ENCODE measurements at places on chromosomes 7 and 10. TPM values are rescaled to one million over a fixed set of nuclear protein-coding genes. Genes with fewer than 3 reads are reported as not detected.

GRCh38 chr10:131818510-131819234 lies 82.1 kb upstream of the PPP2R2D start:
- no peak for DNase-seq
- H3K4me1 ChIP-seq: no peaks in the 10 kb centered on the region
- H3K27me3 ChIP-seq: no peaks in the 10 kb centered on the region
- no peak overlapping the region for H3K4me3 ChIP-seq
- H3K27ac ChIP-seq: no peak overlapping the region

The EN2 gene
- 0.09 TPM for polyA plus RNA-seq

The ELN gene
- polyA plus RNA-seq: not detected

GRCh38 chr7:73739387-73739767 lies 775 bp upstream of the ABHD11 start:
- no peaks in the 10 kb centered on the region for H3K27me3 ChIP-seq
- peak overlapping the region; percentile 83 for H3K4me3 ChIP-seq
- H3K27ac ChIP-seq: peak overlapping the region; percentile 78

GRCh38 chr10:78433766-78434535 lies 400.3 kb downstream of the RPS24 start:
- no peak for DNase-seq
- no peaks in the 10 kb centered on the region for H3K36me3 ChIP-seq
- no peak overlapping the region for H3K27ac ChIP-seq

GRCh38 chr10:85612833-85613232 lies 753.8 kb downstream of the GRID1 start:
- no peaks in the 10 kb centered on the region for H3K27me3 ChIP-seq
- no peak for DNase-seq
- H3K27ac ChIP-seq: no peak overlapping the region
- H3K36me3 ChIP-seq: no peaks in the 10 kb centered on the region

GRCh38 chr7:76047305-76047810 lies 442 bp downstream of the STYXL1 start:
- H3K36me3 ChIP-seq: peaks cover 18% of the 10 kb centered on the region
- H3K27me3 ChIP-seq: no peaks in the 10 kb centered on the region
- peak overlapping the region; percentile 94 for H3K27ac ChIP-seq

The SLK gene
- 36.7 TPM for polyA plus RNA-seq

The PTPRN2 gene
- not detected for polyA plus RNA-seq

The RBP4 gene
- not detected for polyA plus RNA-seq

GRCh38 chr7:4110438-4110837 lies 571.7 kb upstream of the FOXK1 start:
- H3K27ac ChIP-seq: no peak overlapping the region
- no peaks in the 10 kb centered on the region for H3K27me3 ChIP-seq
- H3K36me3 ChIP-seq: no peaks in the 10 kb centered on the region
- no peak overlapping the region for H3K4me3 ChIP-seq
- DNase-seq: no peak

The LANCL2 gene
- polyA plus RNA-seq: 15.5 TPM

- no peak for DNase-seq
- no peaks in the 10 kb centered on the region for H3K4me1 ChIP-seq
- H3K4me3 ChIP-seq: no peak overlapping the region
- H3K27ac ChIP-seq: no peak overlapping the region
- H3K36me3 ChIP-seq: no peaks in the 10 kb centered on the region
- H3K27me3 ChIP-seq: no peaks in the 10 kb centered on the region
Measured at GRCh38 chr7:63039882-63040281, 958.8 kb upstream of the ZNF722 start.

DNA sequence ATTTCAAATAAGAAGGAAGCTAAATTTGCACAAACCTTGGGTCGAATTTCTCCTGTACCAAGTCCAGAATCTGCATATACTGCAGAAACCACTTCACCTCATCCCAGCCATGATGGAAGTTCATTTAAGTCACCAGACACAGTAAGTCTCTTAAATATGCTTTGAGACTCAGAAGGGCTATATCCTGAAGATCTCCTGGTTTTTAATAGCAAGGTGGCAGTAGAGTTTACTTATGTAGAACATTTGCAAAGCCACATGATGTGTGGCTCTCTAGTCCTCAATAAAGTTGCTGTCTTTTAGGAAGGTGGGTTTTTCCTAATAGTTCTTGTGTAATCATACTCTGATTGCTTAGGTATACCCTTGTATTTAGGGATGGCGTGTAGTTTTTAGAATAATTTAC lies 8.7 kb downstream of the DBF4 start:
- H3K27ac ChIP-seq: no peak overlapping the region
- DNase-seq: no peak
- H3K4me1 ChIP-seq: no peaks in the 10 kb centered on the region
- peaks cover 10% of the 10 kb centered on the region for H3K36me3 ChIP-seq

The PDGFA gene
- polyA plus RNA-seq: 22.6 TPM

GRCh38 chr7:131182446-131183058 lies 145.1 kb upstream of the MKLN1 start:
- no peak overlapping the region for H3K27ac ChIP-seq
- DNase-seq: no peak
- no peaks in the 10 kb centered on the region for H3K36me3 ChIP-seq
- no peak overlapping the region for H3K4me3 ChIP-seq
- peaks cover 10% of the 10 kb centered on the region for H3K4me1 ChIP-seq

DNA sequence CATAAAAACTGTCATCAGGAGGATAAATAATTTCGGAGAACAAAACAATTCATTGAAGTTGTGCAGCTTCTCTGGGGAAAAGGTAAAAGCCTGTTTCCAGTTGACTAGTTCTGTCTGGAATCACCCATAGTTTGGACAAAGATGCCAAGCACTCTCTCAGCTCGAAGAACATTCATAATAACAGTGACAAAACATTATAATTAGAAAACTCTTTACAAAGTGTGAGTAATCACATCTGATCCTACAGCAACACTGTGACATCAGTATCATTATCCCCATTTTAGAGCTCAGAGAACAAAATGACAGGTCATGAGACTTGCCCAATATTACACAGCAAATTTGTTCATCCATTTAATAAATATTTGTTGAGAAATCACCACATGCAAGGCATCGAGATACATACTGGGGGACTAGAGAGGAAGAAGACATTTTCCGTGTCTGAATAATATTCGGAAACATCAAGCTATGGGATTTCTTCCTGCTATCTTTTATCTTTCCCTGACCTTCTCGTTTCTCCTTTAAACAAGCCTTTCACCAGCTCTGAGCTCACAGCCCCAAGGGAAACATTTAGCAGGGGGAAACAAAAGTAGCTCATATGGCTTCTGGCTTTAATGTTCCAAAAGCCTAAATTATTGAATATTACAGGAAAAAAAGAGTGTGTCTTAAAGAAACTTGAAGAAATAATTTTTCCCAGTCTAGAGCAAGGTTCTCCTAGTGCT lies 123.3 kb upstream of the GHITM start:
- no peak overlapping the region for H3K4me3 ChIP-seq
- no peak overlapping the region for H3K27ac ChIP-seq
- no peaks in the 10 kb centered on the region for H3K4me1 ChIP-seq
- H3K36me3 ChIP-seq: no peaks in the 10 kb centered on the region
- no peaks in the 10 kb centered on the region for H3K27me3 ChIP-seq
- no peak for DNase-seq

The PFKP gene
- polyA plus RNA-seq: 134 TPM

The FAM180A gene
- 0.85 TPM for polyA plus RNA-seq

The CALCR gene
- polyA plus RNA-seq: not detected

The MYH16 gene
- 2.2 TPM for polyA plus RNA-seq

DNA sequence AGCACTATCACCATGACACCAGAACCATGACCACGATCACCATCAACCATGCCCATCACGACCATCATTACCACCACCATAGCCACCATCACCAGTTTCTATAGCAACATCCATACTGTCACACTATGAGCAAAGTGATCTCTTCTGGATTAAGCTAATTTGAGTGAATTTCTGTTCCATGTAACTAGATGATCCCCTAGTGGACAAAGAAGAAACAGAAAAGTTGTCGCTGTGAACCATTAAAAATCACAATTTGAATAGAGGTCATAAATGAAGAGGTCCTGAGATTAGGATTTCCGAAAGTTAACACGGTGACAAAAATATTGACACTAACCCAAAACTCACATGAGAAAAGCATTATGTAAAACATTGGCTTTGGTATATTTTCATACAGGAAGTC lies 77.6 kb downstream of the CLRN3 start:
- no peaks in the 10 kb centered on the region for H3K4me1 ChIP-seq
- no peak for DNase-seq
- H3K27me3 ChIP-seq: no peaks in the 10 kb centered on the region
- no peaks in the 10 kb centered on the region for H3K36me3 ChIP-seq
- no peak overlapping the region for H3K27ac ChIP-seq

GRCh38 chr10:85926986-85927385 lies 439.6 kb downstream of the GRID1 start:
- DNase-seq: no peak
- peaks cover 6% of the 10 kb centered on the region for H3K4me1 ChIP-seq
- H3K36me3 ChIP-seq: no peaks in the 10 kb centered on the region
- no peaks in the 10 kb centered on the region for H3K27me3 ChIP-seq

DNA sequence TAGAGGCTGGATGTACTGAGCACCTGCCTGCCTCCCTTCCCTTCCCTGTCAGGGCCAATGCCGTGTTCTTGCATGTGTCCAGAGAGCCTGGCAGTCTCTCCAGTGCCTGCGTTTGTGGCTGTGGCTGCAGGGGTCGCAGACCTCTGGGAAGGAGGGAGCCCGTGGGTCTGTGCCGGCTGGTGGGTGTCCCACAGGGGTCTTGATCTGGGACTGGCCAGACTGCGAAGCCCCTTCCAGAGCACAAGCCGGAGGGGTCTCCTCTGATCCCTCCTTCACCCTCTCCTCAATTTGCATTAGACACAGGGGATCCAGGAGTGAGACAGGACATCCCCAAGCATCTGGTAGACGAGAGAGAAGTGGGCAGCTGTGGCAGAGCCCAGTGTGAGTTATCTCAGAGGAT lies 199.2 kb downstream of the ADARB2 start:
- no peak overlapping the region for H3K4me3 ChIP-seq
- no peaks in the 10 kb centered on the region for H3K4me1 ChIP-seq
- H3K27ac ChIP-seq: no peak overlapping the region
- H3K36me3 ChIP-seq: no peaks in the 10 kb centered on the region

The ALOX5 gene
- not detected for polyA plus RNA-seq

DNA sequence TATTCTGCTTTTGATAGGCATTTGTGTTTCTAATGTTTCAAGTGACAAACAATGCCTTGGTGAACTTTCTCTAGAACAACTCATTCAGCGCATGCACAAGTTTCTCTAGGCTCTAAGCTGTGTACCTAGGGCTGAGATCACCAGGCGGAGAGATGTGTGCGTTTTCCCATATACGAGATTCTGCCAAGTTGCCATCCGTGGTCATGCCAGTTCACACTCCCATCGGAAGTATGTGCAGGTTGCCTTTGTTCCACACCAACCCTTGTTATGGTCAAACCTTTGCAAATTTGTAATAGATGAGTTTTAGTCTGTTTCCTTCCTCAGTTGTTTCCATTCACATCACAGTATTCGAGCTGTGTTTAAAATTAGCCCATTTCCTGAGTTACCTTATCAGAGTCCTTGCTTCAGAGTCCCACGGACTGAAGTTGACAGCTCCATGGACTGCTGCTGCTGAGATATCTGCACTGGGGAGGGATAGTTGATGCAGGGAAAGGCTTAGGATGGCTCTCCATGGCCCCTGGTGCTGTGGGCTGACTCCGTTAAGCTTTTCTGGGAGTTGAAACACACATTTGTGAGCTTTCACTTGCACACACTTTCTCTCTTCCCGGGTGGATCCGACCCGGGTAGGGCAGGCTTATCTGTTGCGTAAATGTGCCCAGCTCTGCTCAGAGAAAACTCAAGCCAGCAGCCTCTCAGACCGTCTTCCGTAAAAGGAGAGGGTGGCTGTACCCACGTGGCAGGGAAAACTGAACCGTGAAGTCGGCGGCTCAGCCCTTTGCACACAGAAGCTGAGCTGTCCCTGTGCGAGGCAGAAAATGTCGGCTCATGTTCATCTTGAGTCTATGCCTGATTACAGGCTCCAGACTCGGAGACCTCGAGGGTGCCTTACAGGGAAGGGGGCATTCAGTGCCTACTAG lies 49.4 kb downstream of the HK1 start:
- DNase-seq: no peak
- H3K4me1 ChIP-seq: peaks cover 49% of the 10 kb centered on the region
- H3K4me3 ChIP-seq: peak overlapping the region; percentile 63
- H3K27ac ChIP-seq: peak overlapping the region; percentile 83
- H3K27me3 ChIP-seq: no peaks in the 10 kb centered on the region

The PIP gene
- not detected for polyA plus RNA-seq

DNA sequence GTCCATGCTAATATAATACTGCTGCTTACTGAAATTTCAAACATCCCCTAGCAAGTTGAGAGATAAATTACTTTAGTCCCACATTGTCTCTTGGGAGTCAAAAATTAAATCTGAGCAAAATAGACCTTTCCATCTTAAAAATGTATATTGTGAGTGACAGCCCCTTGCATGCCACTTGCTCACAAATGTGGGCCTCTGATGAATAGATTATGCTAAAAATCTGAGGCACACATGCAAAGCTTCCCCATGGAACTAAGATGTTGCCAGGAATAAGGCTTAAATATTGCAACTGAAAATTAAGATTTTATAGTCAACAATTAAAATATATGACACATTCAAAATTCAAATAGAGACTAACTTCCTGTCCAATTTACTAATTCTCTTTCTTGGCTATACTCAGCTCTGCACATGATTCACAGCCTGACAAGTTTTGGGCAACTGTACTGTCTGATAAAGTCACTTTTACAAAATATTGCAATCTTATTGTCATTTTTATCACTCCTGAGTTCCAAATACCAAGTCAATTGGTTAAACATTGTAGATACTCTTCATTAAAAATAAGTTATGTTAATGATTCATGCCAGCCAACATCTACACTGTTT lies 301.2 kb downstream of the CACNA2D1 start:
- no peak for DNase-seq
- no peaks in the 10 kb centered on the region for H3K36me3 ChIP-seq
- H3K27ac ChIP-seq: no peak overlapping the region
- H3K4me1 ChIP-seq: no peaks in the 10 kb centered on the region
- H3K4me3 ChIP-seq: no peak overlapping the region
- H3K27me3 ChIP-seq: no peaks in the 10 kb centered on the region

The IRF5 gene
- 0.78 TPM for polyA plus RNA-seq

GRCh38 chr7:101546308-101546936 lies 82.7 kb downstream of the MYL10 start:
- no peaks in the 10 kb centered on the region for H3K36me3 ChIP-seq
- H3K27ac ChIP-seq: no peak overlapping the region
- no peak overlapping the region for H3K4me3 ChIP-seq
- no peaks in the 10 kb centered on the region for H3K4me1 ChIP-seq
- DNase-seq: no peak
- no peaks in the 10 kb centered on the region for H3K27me3 ChIP-seq

- DNase-seq: no peak
- no peak overlapping the region for H3K4me3 ChIP-seq
- no peaks in the 10 kb centered on the region for H3K27me3 ChIP-seq
- no peaks in the 10 kb centered on the region for H3K36me3 ChIP-seq
Measured at GRCh38 chr10:86164960-86165630, 201.5 kb downstream of the GRID1 start.

The TAC1 gene
- polyA plus RNA-seq: not detected

DNA sequence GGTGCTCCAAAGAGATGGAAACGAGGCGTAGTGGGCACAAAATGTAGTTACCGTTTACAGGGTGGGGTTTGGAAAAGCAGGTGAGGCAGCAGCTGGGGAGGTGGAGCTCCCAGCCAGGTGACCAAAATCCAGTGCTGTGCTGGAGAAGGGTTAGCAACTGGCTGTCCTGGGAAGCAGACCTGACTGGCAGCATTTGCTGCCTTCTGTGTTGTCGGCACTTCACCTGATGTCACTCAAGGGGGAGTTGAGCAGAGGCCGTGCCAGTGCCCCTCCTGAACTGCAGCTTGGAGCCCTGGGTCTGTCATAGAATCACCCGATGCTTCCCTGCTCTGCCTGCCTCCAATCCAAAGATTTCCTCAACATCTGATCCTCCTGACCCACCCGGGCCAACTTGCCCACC lies 12.8 kb downstream of the GCK start:
- no peak overlapping the region for H3K4me3 ChIP-seq
- peaks cover 9% of the 10 kb centered on the region for H3K27me3 ChIP-seq
- H3K27ac ChIP-seq: no peak overlapping the region
- no peaks in the 10 kb centered on the region for H3K36me3 ChIP-seq
